Aorta (tissue), 5 donors: ENCODE measurements at places on chromosomes 1 and 21.
A peak's percentile ranks its signal among the peaks of the same experiment; 100 is the strongest.

- no peak for DNase-seq
These were observed 44.7 kb downstream of the CDC42BPA start for GRCh38 chr1:227273557-227273956.

GRCh38 chr1:26391450-26391849, 18.9 kb upstream of the ZNF683 start:
- DNase-seq: no peak

DNA sequence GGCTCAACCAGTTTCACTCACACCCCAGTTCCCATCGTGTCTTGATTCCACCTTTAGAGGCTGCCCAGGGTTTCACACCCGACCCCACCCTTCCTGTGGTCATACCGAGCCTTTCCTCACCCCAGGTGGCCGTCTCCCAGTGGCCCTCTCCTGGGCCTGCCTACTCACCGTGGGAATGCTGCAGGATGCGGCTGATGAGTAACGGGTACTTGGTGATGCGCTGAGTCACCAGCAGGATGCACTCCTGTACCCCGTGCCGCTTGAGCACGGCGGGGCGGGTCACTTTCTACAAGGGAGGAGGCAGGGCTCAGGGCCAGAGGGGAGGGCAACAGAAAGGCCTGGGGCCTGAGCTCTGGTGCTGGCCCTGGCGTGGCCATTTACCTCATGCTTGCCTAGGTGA, 16.4 kb downstream of the ARHGEF2 start:
- DNase-seq: peak; percentile 95

- DNase-seq: no peak
These were observed 386 bp upstream of the TSTD1 start for GRCh38 chr1:161039154-161039545.

GRCh38 chr21:42455196-42455595, 40.8 kb downstream of the RSPH1 start:
- no peak for DNase-seq

- DNase-seq: no peak
These were observed 60.3 kb downstream of the SLC45A1 start for GRCh38 chr1:8378178-8378577.

- DNase-seq: no peak
These were observed 300.6 kb upstream of the PLXNA2 start for GRCh38 chr1:208544794-208545193.

GRCh38 chr1:186325239-186325638, 49.8 kb downstream of the TPR start:
- no peak for DNase-seq

DNA sequence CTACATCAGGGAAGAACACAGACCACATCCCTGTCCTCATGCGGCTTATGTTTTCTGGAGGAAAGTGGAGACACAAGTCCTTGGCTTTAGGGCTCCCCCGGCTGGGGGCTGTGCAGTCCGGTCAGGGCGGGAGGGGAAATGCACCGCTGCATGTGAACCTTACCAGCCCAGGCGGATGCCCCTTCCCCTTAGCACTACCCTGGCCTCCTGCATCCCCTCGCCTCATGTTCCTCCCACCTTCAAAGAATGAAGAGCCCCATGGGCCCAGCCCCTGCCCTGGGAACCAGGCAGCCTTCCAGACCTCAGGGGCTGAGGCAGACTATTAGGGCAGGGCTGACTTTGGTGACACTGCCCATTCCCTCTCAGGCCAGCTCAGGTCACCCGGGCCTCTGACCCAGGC, 45.5 kb downstream of the TNNT2 start:
- peak; percentile 38 for DNase-seq
